ENCODE measurements at places on chromosomes 11 and 22.

- DNase-seq: no peak
These were observed 110.0 kb upstream of the KIRREL3 start for GRCh38 chr11:127110542-127110941.

GRCh38 chr11:15878756-15879155 is 477.6 kb downstream of the SOX6 start:
- no peak for DNase-seq

DNA sequence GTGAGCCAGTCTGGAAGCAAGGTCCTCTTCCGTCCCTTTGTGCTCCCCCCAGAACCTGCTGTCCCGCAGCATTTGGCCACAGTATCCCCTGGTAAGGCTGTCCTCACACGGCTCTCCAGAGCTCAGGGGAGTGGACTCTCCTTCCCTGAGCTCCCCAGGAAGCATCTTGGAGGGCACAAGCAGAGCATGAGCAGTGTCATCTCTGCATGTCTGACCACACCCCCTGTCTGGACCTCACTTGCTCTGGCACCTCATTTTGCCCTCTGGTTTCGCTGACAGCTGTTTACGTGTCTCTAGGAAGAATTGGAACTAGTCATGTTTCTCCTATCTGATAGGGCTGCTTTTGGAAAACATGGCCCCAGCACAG is 15.5 kb downstream of the DCPS start:
- DNase-seq: no peak

DNA sequence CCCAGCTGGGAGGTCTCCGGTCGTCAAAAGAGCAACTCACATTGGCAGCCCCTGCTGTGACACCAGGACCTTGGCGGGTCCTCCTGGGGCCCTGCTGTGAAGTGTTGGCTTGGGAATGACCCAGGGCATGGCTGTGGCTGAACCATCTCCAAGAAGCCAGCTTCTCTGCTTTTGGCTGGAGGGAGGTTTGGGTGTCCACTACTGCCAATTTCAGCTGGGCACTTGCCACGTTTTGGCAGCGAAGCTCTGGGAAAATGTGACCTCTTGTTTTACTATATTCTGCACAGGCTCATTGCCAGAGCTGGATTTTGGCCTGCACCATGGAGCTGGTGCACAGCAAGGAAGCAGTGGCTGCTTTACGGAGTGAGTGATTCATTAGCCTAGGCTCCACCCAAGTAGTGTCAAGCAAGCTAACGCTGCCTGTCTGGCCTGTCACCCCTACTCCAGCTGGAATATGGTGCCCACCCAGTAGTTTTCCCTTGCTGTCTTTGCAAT is 24.3 kb upstream of the SMCO4 start:
- no peak for DNase-seq

DNA sequence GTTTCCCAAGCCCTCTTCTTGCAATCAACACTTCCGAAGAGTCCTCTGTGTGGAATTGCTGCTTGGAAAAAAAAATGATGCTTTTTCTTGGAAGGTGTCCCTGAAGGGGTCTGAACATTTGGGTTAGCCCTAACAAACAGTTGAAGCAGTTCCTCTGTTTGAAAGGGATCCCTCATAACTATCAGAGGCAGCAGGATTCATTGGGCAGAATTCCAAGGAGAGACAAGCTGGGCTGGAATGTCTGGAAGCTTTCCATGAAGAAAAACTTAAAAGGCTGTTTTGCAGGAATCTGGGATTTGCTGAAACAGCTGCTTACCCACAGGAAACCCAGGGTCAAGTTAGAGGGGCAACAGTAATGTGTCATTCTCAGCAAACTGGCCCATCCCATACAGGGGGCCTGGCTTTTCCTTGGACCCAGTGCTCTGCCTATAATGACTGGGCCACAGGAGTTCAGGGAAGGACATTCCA is 3.1 kb downstream of the CSNK2A3 start:
- DNase-seq: no peak

GRCh38 chr22:17910561-17911311 is 113.6 kb downstream of the MICAL3 start:
- no peak for DNase-seq

- DNase-seq: no peak
These were observed 253.3 kb downstream of the BRD1 start for GRCh38 chr22:49574205-49574880.

DNA sequence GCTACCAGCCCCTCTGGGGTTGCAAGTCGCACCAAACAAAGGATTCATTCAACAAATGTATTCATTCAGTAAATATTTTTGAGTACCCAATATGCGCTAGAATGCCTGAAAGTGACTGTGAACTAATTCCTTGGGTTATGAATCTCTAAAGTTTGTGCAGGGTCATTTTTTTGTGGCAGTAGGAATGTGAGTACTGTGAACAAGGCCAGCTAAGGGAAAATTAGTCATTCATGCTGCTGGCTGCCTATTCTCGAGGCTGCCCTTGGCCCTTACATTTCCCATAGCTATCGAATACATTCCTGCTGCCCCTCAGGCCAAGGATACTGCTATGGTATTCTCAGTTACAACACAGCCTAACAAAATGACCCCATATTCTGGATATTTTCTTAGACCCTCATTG is 141.6 kb downstream of the TRPC6 start:
- DNase-seq: no peak
